ENCODE measurements at places on chromosomes 4 and X.

- DNase-seq = no peak
Measured at GRCh38 chrX:133544115-133544514, 128.8 kb upstream of the GPC4 start.

- no peak for DNase-seq
Measured at GRCh38 chr4:139458999-139459398, 5.1 kb downstream of the RAB33B start.

GRCh38 chr4:140330311-140330900 is 43.0 kb upstream of the SCOC start:
- DNase-seq = no peak

- DNase-seq = no peak
Measured at GRCh38 chr4:38067499-38067898, 107.3 kb downstream of the PTTG2 start.

DNA sequence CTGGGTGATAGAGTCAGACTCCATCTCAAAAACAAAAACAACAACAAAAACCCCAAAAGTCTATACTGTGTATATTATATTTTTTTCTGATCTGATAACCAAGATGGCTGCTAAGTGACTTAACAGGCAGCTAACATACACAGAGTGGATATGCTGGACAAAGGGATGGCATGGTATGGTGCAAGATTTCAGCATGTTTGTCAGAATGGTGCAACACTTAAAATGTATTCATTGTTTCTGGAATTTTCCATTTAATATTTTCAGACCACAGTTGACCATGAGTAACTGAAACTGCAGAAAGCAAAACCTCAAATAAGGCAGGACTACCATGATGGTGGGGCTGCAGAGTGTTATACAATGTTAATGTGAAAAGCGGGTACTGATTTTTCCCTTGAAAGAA is 6.1 kb upstream of the BOD1L1 start:
- no peak for DNase-seq

GRCh38 chr4:182644683-182645050 is 272.5 kb downstream of the DCTD start:
- no peak for DNase-seq

- no peak for DNase-seq
Measured at GRCh38 chr4:53355930-53356521, 9.8 kb downstream of the SCFD2 start.

GRCh38 chr4:177660223-177660622 is 218.0 kb upstream of the AGA start:
- no peak for DNase-seq

DNA sequence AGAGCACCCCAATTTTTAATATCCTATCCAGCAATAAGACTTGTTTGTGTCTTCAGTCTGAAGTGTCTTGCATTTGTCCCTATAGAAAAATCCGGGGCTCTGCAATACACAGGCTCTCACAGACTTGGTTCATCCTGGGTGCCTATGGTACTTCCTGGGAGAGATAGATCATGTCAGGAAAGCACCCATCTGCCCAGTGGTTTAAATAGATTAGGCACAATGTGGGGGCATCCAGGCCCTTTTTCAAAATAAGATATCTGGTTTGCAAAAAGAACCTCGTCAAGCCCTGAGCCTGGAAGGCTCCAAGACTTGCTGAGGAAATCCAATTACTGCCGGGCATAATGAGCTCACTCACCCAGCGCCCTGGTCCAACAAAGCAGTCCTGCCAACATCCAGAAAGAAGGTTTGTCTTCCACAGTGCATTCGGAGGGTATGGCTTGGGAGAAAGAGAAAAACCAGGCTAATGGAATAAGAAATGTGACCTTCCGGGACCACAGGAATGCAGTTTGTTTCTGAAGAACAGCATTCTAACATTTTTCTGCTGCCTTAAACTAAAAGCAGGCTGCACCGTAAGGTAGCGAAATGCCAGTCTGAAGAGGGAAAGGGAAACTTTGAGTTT is 11.6 kb downstream of the JAKMIP1 start:
- DNase-seq = no peak

GRCh38 chrX:37818031-37818430 is 29.3 kb downstream of the DYNLT3 start:
- no peak for DNase-seq

DNA sequence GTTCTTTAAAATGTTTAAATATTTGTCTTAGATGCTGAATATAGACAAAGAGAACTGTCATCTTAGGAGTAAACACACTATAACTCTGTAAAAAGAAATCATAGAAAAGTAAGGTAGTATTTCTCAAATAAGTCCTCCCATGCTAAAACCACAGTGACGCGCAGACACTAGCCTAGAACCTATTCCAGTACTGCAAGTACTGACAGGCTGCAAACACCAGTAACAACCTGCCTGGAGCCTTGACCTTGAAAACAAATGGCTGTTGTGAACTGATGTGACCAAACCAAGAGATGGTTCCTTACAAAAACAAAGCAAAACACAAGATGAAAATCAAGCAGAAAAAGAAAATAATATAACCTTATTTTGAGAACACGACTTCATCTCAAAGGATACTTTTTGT is 8.5 kb downstream of the TIFA start:
- no peak for DNase-seq

DNA sequence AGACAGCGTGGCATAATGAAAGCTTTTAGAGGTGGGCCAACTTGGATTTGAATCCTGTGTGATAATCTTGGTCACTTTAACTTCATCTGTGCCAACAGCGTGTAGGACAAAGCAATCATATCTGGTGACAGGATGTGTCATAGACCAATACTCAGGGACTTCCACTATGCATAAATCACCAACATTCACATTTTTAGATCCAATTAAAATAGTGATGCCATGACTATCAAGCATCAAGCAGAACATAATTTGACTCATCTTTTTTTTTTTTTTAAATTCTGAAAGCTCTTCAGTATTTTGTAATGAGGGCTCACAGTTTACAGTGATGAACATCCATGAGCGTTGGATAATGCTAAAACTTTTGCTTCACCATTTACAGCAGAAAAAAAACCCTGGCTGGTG is 27.3 kb upstream of the RAPGEF2 start:
- no peak for DNase-seq

DNA sequence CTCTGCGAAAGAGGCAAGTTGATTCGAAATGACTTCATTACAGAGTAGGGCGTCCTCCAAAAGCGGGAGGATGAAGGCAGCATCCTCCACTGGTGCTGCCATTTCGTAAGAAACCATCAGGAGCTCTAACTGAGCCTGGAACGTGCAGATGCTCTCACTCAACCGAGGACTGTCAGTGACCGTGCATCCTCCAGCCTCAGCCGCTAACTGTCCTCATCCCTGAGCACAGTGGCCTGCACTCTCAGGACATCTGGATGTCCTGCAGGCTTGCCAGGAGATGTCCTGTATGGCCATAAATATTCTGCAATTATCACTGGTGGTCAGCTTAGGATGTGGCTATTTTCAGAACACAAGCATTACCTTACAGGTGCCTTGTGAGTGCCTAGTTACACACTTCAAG is 107.1 kb upstream of the ADRA2C start:
- no peak for DNase-seq

- no peak for DNase-seq
Measured at GRCh38 chr4:38832206-38832605, 24.4 kb downstream of the TLR6 start.

GRCh38 chr4:48654015-48654664 is 125.9 kb downstream of the FRYL start:
- DNase-seq = no peak

DNA sequence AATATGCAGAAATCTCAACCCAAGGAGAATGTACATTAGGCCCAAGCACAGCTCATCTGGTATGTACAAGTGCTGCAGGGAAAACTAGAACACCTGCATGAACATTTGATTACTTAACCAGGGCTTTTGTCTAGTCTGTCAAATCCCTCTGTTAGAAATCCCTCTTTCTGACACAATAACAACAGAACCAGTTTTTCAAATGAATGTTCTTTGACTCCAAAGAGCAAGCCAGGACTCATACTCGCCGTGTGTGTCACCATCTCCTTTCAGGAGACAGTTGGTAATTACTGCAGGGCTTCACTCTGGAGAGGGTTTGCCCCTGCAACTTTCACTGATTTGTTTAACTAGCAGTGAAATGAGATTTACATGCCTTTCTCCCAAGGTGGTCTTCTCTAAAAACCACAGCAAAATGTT is 143.0 kb upstream of the FAM241A start:
- no peak for DNase-seq

DNA sequence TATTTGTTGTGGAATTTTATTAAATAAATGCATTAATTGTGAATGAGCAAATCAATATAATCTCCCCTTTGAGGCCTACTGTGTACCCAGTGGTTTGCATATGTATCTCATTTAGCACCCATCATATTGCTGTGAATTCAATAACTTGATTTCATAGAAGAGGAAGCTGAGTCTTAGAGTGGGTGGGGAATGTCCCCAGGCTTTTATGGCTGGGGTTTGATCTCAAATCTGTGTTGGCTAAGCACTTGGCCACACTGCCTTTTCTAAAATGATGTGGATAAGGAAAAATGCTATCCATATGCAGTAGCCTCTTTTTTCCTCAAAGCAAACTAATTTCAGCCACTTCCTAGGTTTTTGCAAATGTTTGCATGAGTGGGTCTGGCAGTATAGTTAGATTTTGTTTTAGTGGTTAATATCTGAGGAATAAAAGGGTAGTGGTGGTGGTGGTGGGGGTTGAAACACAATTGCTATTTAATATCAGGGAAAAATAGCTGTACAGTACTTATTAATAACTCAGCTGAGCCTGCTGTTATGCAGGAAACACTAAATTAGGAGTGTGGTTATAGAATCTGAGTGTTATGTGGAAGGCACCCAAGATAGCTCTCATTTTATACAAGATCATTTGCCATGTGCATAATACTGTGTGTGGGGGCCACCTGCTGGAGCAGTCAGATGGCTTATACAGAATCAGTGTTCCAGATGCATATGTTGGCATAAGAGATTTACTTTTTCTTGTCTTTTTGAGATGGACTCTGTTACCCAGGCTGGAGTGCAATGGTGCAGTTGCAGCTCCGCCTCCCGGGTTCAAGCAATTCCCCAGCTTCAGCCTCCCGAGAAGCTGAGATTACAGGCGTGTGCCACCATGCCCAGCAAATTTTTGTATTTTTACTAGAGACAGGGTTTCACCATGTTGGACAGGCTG is 108.0 kb downstream of the TMEM131L start:
- DNase-seq = peak; percentile 42

- no peak for DNase-seq
Measured at GRCh38 chr4:38411092-38411491, 252.9 kb upstream of the KLF3 start.

DNA sequence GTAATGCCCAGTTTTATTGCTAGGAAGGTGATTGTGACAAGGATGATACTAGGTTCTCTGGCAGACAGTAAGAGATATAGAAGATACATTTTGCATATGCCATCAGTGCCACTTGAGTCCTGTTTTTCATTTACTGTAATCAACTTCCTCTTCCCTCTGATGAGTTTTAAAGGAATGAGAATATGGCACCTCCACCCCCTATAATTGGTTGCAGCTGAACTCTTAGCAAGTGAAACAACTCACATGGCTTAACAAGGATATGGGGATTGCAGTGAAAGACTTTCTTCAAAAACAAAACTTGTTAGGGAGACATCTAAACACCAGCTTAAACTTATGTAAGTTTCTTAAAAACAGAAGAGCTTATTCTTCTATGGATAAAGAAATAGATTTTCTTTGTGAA is 90.0 kb downstream of the AREG start:
- DNase-seq = no peak

GRCh38 chr4:5918331-5918985 is 25.6 kb upstream of the CRMP1 start:
- DNase-seq = no peak

GRCh38 chr4:56603297-56603696 is 77.8 kb downstream of the HOPX start:
- DNase-seq = no peak

DNA sequence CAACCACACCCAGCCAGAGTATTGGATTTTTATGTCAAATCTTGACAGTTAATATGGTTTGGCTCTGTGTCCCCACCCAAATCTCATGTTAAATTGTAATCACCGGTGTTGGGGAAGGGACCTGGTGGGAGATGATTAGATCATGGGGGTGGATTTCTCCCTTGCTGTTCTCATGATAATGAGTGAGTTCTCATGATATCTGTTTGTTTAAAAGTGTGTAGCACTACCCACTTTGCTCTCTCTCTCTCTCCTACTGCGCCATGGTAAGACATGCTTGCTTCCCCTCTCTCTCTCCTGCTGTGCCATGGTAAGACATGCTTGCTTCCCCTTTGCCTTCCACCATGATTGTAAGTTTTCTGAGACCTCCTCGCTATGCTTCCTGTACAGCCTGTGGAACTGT is 86.9 kb upstream of the COX18 start:
- DNase-seq = no peak

DNA sequence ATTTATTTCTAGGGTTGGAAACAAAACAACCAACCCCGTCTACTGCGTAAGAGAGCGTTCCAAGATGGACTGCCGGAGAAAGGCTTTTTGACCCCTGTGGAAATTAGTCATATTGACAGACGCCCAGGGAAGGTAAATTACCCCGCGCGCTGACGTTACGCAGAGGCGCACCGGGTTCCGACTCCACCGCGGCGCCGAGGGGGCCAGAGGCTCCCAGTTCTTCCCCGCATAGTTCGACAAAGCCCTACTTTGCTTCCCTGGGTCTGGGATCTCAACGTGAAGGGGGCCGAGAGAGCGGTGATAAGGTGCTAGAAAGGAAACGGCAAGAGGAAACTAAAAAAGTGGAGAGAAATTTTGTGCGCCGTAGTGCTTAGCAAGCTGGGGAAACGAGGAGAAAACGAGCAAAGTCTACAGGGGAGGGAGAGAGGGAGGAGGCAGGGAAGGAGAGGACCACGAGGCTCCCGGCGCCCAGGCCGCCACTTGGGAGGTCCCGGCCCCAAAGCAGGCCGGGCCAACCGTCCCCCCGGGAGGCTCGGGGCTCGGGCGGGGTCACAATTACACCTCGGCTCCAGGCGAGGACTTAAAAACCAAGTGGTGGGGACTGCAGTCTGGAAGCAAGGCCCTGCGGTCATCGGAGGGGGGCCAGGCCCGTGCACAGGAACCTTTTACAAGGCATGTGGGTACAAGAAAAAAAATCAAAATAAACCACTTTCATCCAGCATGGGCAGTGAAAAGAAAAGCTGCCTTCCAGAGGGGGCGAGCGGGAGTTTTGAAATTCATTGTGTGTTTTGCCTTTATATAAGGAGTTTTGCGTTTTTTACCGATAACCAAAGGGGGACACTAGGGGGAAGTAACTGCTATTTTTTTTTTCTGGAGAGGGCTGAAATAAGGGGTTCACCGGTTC is 13.2 kb downstream of the HAND2 start:
- no peak for DNase-seq

GRCh38 chr4:521636-522330 is 22.8 kb downstream of the PIGG start:
- DNase-seq = no peak

- DNase-seq = no peak
Measured at GRCh38 chr4:53908661-53909078, 155.7 kb downstream of the CHIC2 start.

GRCh38 chr4:140697709-140698560 is 58.2 kb downstream of the TBC1D9 start:
- no peak for DNase-seq

GRCh38 chr4:18012134-18012806 is 9.3 kb downstream of the LCORL start:
- DNase-seq = no peak

GRCh38 chr4:129218360-129218759 is 122.4 kb downstream of the C4orf33 start:
- no peak for DNase-seq

- no peak for DNase-seq
Measured at GRCh38 chrX:31329298-31329697, 257.5 kb upstream of the FTHL17 start.

- DNase-seq = no peak
Measured at GRCh38 chrX:48848847-48849246, 13.4 kb upstream of the PCSK1N start.
